ENCODE measurements at places on chromosomes 4 and X. TPM values are rescaled to one million over a fixed set of nuclear protein-coding genes. Genes with fewer than 3 reads are reported as not detected.

The HTRA3 gene
- 14.9 TPM for total RNA-seq

The ERCC6L gene
- total RNA-seq, result 0.05 TPM

The CXXC4 gene
- 0.37 TPM for total RNA-seq

The EBP gene
- 22.1 TPM for total RNA-seq

The FAM9C gene
- total RNA-seq, result 0.19 TPM

The TMPRSS11F gene
- not detected for total RNA-seq

The SUPT20HL1 gene
- total RNA-seq, result 0.69 TPM

The ZDHHC15 gene
- 2.0 TPM for total RNA-seq

The PABPC4L gene
- 1.6 TPM for total RNA-seq

The F8A3 gene
- 3.5 TPM for total RNA-seq

The SPANXC gene
- not detected for total RNA-seq

The ASB9 gene
- total RNA-seq, result 1.4 TPM

The PLAC8 gene
- 4.6 TPM for total RNA-seq

The MAGEA9B gene
- total RNA-seq, result not detected

The WWC2 gene
- total RNA-seq, result 25.8 TPM

The GSPT2 gene
- total RNA-seq, result 7.6 TPM

The GPR119 gene
- total RNA-seq, result not detected

The TXK gene
- 2.6 TPM for total RNA-seq

The NDNF gene
- 4.6 TPM for total RNA-seq

The DGKQ gene
- 11.9 TPM for total RNA-seq

The CT47B1 gene
- total RNA-seq, result not detected

The SPATA4 gene
- total RNA-seq, result not detected

The GABRQ gene
- not detected for total RNA-seq

The PAGE2B gene
- total RNA-seq, result not detected

The ZNF275 gene
- total RNA-seq, result 9.9 TPM

The KCNE5 gene
- 0.29 TPM for total RNA-seq

The EDA2R gene
- total RNA-seq, result 3.9 TPM

The MAGEB2 gene
- total RNA-seq, result not detected

The RPGR gene
- total RNA-seq, result 24.0 TPM

The SMIM10 gene
- 20.0 TPM for total RNA-seq

The G6PD gene
- 55.4 TPM for total RNA-seq

The TBC1D9 gene
- total RNA-seq, result 16.9 TPM

The CSN1S1 gene
- total RNA-seq, result not detected

The FSTL5 gene
- not detected for total RNA-seq

The CC2D2A gene
- total RNA-seq, result 42.2 TPM

The RBMXL3 gene
- not detected for total RNA-seq

The RENBP gene
- total RNA-seq, result 17.6 TPM

The KIAA1210 gene
- not detected for total RNA-seq

The PAGE2 gene
- not detected for total RNA-seq

The GC gene
- not detected for total RNA-seq

The HEPH gene
- total RNA-seq, result 54.0 TPM

The GPR34 gene
- total RNA-seq, result 16.9 TPM

The AMTN gene
- not detected for total RNA-seq

The HOPX gene
- total RNA-seq, result 62.9 TPM

The NEUROG2 gene
- not detected for total RNA-seq

The PHKA1 gene
- total RNA-seq, result 5.6 TPM

The SPACA5 gene
- total RNA-seq, result not detected

The P2RY10 gene
- not detected for total RNA-seq

The HAUS7 gene
- 23.5 TPM for total RNA-seq

The PDGFRA gene
- 201 TPM for total RNA-seq

The TMSB15C gene
- total RNA-seq, result 4.3 TPM

The PNCK gene
- 41.1 TPM for total RNA-seq

The MAN2B2 gene
- total RNA-seq, result 23.7 TPM

The DMRTC1 gene
- total RNA-seq, result not detected

The MAGED4B gene
- total RNA-seq, result 6.3 TPM

The XK gene
- total RNA-seq, result 1.7 TPM

The OCIAD2 gene
- total RNA-seq, result 4.8 TPM

The SH3RF1 gene
- total RNA-seq, result 13.8 TPM

The SLITRK2 gene
- total RNA-seq, result 0.24 TPM

The ATOH1 gene
- total RNA-seq, result not detected
